Stimulated activated CD8-positive, alpha-beta memory T cell treated with anti-CD3 and anti-CD28 coated beads, Interleukin-2, amount 100 ng/mL, for 1 hour (primary cell): ENCODE measurements at places on chromosomes 3 and 15.

GRCh38 chr15:88243895-88244787 is 12.4 kb downstream of the NTRK3 start:
- DNase-seq = no peak

DNA sequence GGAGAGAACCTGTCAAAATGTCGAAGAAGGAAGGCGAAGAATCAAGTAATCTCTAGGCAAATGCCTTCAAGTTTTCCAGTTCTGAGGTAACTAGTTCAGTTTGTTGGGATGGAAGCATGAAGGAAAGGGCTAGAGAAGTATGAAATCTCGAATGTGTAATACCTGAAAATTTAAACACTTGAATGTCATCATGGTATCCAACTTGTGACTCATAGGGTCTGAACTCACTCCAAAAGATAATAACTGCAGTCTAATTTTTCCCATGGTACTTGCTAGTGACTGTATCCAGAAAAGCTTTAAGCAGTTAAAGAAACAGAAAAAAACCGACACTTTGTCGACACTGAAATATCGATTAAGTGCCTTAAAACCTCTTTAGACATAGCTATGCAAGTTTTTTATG is 102.9 kb upstream of the CHRM5 start:
- DNase-seq = no peak

GRCh38 chr3:156471431-156471830 is 83.5 kb downstream of the SSR3 start:
- DNase-seq = no peak

DNA sequence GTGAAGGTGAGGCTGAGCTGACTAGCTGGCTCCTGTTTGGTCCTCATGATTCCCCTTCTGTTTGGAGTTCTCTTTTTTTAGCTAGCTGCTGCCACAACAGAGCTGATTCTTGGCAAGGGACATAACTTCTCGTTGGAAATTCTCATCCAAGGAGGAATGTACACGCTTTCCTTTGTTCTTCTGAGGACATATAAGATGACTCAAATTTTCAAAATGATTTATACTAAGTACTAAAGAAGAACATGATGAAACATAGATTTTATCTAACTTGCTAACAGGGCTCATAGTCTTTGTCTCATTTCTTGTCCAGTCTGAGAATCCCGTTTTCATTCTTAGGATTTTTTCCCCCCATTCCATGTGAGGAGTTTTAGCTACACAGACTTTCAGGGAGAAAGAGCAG is 2.9 kb upstream of the TFG start:
- DNase-seq = no peak

- no peak for DNase-seq
These were observed 47.5 kb downstream of the CFAP92 start for GRCh38 chr3:128946411-128946810.

DNA sequence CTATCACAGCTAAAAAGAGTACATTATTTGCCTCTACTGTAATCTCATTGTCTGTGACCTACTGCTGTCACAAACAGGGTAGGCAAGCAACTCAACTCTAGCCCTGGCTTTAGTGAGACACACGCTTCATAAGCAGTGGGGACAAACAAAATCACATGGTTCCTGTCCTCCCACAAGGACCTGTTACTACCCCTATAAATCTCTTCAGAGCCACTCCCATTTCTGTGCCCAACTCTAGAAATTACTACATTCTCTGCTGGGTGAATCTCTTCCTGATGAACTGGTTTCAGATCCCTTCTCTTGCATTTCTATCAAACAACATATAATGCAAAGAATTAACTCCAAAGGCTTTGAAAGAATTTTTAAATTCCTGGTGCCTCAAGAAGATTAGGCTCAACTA is 117.3 kb downstream of the DMXL2 start:
- DNase-seq = no peak

- DNase-seq = no peak
These were observed 67.8 kb upstream of the PPP2R3A start for GRCh38 chr3:135897715-135898114.

GRCh38 chr15:44738340-44738984 is 2.1 kb downstream of the TRIM69 start:
- no peak for DNase-seq

GRCh38 chr3:152183473-152183872 is 85.3 kb upstream of the MBNL1 start:
- DNase-seq = peak; percentile 27

GRCh38 chr3:27715454-27715806 is 6.7 kb downstream of the EOMES start:
- no peak for DNase-seq

DNA sequence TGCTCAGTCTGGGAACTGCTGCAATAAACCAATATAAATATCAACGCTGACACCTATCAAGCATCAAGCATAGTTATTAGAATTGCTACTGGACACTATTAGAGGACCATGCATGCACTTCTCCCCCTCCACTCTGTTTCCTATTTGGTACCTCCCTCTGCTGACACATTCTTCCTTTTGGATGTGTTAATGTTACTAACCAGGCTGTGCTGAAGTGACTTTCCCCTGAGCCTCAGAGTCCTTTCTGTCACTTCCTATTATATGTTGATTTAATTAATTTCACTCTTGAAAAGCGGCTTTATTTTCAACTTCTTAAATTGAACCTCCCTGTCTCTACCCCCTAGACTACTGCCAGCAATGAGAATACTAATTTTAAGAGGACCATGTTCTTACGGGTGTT is 379.1 kb downstream of the MCTP2 start:
- DNase-seq = no peak

GRCh38 chr3:126051234-126051633 is 32.7 kb downstream of the SLC41A3 start:
- no peak for DNase-seq

GRCh38 chr3:40911928-40912327 is 287.4 kb upstream of the CTNNB1 start:
- DNase-seq = no peak

- DNase-seq = no peak
These were observed 162.3 kb downstream of the PGPEP1L start for GRCh38 chr15:98845138-98845884.

GRCh38 chr15:62564886-62565633 is 400.0 kb upstream of the C2CD4B start:
- DNase-seq = no peak

DNA sequence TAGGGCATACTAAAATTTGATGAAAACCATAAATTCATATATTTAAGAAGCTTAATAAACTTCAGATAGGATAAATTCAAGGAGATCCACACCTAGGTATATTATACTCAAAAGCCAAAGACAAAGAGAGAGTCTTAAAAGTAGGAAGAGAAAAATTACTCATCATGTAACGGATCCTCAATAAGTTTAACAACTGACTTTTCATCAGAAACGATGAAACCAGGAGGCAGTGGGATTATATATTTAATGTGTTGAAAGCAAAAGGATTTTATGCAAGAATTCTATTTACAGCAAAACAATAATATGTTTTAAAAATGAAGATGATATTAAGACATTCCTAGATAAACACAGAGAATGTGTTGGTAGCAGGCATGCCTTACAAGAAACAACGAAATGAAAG is 202.7 kb downstream of the OXSM start:
- no peak for DNase-seq

- no peak for DNase-seq
These were observed 35.0 kb downstream of the TM4SF4 start for GRCh38 chr3:149509526-149509925.

- DNase-seq = no peak
These were observed 117.2 kb downstream of the THRB start for GRCh38 chr3:24377218-24377993.

GRCh38 chr15:99421172-99421656 is 144.6 kb upstream of the MEF2A start:
- DNase-seq = peak; percentile 22

- DNase-seq = no peak
These were observed 229.8 kb downstream of the LRTM1 start for GRCh38 chr3:54698054-54698453.

GRCh38 chr15:60386615-60387014 is 11.2 kb downstream of the ANXA2 start:
- no peak for DNase-seq

- DNase-seq = no peak
These were observed 35.7 kb upstream of the ZNF770 start for GRCh38 chr15:35023804-35024203.

DNA sequence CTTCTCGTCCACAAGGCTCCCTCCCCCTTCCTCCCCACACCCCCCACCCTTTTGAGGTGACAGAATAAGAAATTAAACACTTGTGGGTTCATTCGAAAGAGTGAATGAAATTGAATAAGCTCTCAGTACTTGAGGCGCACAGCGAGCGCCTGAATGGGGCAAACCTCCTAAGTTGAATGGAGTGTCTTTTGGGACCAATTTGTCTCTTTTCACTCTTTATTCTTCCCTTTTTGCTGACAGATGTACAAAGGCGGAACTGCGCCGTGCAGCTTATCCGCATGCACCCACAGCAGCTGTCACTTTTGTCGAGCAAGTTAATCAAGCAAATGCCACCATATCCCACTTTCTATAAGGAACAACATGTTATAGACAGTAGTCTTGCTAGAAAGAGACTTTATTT is 47.9 kb upstream of the FEZF2 start:
- no peak for DNase-seq

GRCh38 chr3:1179146-1179545 is 86.3 kb downstream of the CNTN6 start:
- no peak for DNase-seq

DNA sequence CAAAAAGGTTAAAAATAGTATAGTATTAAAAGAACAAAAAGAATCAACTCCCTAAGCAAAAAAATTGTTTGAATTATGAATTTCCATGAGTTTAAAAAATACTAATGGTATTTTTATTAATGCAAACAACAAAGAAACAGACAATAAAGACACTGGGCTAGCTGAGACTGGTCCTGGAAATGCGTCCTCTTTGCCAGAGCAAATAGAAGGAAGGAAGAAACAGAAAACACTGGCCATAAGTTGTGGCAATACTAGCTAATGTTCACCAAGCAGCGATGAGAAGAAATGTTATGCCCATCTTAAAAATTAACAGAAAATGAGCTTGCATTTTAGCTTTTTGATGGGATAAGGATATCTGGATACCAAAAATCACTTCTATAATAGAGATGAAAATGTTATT is 88.6 kb downstream of the TBL1XR1 start:
- DNase-seq = no peak

DNA sequence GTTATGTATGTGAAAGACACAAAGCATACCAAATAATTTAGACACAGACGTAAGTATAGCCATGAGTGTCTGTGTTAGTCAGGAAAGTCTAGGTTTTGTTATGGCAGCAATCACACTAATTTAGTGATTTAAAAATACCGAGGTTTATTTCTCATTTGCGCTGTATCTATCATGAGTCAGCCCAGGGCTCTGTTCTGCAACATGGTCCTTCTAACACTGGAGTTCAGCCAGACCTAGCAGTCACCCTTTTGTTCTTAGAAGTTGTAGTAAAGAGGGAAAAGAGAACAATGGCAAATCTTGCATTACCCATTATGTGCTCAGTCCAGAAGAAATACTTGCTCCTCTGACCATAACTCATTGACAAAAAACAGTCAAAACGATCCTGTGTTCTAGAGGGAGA is 311.5 kb downstream of the NLGN1 start:
- no peak for DNase-seq

DNA sequence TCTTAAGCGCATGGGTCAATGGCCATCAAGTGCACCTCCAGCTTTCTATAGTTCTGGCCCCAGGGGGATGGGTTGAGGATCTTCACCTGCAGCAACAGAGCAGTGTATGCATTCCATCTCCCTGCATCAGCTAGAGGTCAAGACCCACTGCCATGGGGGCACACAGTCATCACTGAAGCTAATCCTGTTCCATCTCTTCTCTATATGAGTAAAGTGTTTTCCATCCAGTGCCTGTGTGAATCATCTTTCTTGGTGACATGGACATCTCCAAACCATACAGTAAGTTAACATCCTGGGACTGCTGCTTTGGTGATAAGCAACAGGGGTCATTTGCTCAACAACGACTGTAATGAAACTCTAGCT is 4.4 kb upstream of the ENTPD3 start:
- DNase-seq = no peak

DNA sequence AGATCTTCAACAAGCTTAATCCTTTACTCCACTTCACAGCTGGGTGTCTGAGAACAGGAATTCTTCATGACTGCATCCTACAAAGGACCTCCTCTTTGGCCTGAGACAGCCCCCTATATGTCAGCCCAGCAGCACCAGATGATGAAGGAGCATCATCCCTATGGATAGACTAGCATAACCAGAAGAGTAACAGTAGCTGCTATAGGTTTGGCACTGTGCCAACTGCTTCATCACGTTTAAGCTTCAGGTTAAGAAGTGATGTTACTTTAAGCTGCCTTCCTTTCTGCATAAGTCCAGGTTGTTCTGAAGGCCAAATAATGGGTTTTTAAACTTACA is 50.6 kb downstream of the CMSS1 start:
- DNase-seq = no peak

DNA sequence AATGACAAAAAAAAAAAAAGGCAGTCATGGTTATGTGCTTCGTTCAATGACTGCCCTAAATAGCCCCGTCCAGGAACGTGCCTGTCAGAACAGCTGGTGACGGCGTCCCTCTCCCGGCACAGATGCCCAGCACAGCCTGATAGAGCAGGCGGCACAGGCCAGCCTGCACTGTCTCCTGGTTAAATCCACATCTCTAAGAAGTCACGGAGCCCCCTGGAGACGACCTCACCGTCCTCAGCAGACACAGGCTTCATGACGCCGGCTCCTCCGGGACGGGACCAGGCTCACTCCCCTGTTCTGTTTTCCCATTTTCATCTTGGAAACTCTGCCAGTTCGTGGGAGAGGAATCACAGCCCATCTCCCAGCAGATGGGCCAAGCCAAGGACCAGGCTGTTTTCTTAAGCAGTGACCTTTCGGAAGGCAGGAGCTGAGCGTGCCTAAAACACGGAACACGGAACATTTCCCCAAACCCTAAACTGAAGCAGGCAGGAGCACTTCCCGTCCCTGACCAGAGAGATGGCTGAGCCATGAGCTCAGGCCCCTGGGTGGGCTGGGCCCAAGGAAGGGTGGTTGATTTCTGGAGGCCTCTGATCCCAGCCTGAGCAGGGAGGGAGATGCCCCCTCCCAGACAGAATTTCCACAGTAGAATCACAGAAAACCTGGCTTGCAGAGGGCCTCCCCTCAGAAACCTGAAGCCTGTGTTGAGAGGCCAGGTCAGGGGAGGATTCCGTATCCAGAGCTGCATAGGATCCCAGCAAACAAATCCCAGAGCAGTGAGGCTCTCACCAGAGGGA is 35.9 kb downstream of the ADCY5 start:
- no peak for DNase-seq

DNA sequence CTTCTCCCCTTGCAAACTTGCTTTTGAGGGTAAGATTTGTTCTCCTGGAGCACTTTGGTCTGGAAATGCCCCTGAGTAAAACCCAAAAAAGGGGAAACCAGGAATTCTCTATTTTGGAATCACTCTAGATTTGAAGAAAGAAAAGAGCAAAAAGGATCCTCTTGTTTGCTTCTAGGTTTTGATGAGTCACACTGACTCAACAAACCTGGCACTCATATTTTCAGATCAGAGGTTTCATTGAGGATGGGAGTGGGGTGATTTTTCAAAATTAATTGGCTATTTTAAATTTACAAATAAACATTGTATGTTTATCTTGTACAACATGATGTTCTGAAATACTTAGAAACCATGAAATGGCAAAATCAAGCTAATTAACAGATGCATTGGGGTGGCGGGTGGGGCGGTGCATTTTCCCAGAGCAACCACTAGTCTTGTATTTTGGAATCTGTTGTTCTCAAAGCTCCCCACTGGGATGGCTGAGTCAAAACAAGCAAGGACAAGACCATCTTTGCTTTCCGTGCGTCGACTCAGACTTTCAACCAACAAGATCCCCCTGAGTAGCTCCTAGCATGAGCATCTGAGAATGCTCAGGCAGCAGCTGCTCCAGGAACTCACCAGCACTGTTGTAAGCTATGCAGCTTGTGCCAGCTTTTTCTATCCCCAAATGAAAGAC is 451.4 kb downstream of the WDR72 start:
- DNase-seq = no peak
